ENCODE measurements at places on chromosomes 2 and 18. TPM values are rescaled to one million over a fixed set of nuclear protein-coding genes. Genes with fewer than 3 reads are reported as not detected.

DNA sequence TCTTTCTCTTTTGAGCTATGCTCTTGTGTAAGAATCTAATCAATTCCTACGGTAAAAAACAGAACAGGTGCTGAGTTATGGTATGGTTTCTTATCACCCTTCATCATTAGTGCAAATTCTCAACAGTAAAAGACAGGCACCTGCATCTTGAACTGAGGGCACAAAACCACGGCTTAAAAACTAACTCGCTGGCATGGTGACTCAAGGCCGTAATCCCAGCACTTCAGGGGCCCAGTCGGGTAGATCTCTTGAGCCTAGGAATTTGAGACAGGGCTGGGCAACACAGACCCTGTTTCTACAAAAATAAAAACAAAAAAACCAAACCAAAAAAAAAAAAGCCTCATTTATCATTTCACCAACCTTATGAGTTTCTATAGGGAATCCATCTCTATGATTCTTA is 33.3 kb downstream of the THAP4 start:
- no peaks in the 10 kb centered on the region for H3K4me1 ChIP-seq
- no peak for DNase-seq
- peaks cover 36% of the 10 kb centered on the region for H3K36me3 ChIP-seq
- no peaks in the 10 kb centered on the region for H3K27me3 ChIP-seq
- H3K27ac ChIP-seq, result no peak overlapping the region
- H3K4me3 ChIP-seq, result no peak overlapping the region

- H3K4me1 ChIP-seq, result no peaks in the 10 kb centered on the region
- no peaks in the 10 kb centered on the region for H3K36me3 ChIP-seq
- no peak for DNase-seq
Observed at GRCh38 chr18:26736301-26736700, 129.2 kb downstream of the AQP4 start.

DNA sequence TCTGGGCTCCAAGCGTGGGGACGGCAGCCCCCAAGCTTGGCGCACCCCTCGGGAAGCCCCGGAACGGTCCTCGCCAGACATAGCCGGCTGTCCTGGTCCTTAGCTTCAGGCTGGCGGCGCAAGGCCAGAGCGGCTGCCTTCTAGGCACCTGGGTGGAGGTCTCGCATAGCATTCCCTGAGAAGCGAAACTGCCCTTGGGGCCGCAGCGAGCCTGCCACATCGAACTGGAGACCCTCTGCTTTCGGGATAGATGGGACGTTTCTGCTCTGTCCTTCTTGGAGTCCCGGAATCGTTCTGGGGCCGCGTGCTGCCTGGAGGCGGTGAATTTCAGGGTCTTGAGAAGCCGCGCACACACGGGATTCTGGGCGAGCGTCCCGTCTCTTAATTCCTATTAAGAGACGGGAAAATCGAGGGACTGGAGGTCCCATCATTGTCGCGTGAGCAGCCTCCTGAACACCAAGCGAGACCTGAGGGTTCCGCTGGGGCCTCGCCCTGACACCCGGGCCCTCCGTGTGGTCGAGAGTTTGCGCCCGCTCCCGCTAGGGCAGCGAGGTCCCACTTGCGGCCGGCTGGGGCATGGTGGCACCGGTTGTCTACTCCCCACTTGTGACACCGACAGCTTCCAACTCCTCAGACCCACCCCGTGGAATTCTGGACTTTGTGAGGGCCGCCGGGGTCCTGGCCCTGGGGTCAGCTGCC is 9.7 kb upstream of the EN1 start:
- peaks cover 52% of the 10 kb centered on the region for H3K4me1 ChIP-seq
- no peak for DNase-seq
- peaks cover 55% of the 10 kb centered on the region for H3K27me3 ChIP-seq
- H3K4me3 ChIP-seq, result no peak overlapping the region
- H3K27ac ChIP-seq, result no peak overlapping the region

- no peaks in the 10 kb centered on the region for H3K27me3 ChIP-seq
- H3K4me1 ChIP-seq, result no peaks in the 10 kb centered on the region
- H3K36me3 ChIP-seq, result no peaks in the 10 kb centered on the region
- no peak for DNase-seq
Observed at GRCh38 chr2:136502660-136503059, 262.7 kb upstream of the THSD7B start.

GRCh38 chr2:100905132-100905805 is 85.3 kb downstream of the NPAS2 start:
- no peak overlapping the region for H3K27ac ChIP-seq
- H3K27me3 ChIP-seq, result no peaks in the 10 kb centered on the region
- no peaks in the 10 kb centered on the region for H3K36me3 ChIP-seq
- no peaks in the 10 kb centered on the region for H3K4me1 ChIP-seq
- DNase-seq, result no peak

- H3K36me3 ChIP-seq, result no peaks in the 10 kb centered on the region
- no peak overlapping the region for H3K27ac ChIP-seq
- H3K27me3 ChIP-seq, result no peaks in the 10 kb centered on the region
- DNase-seq, result no peak
Observed at GRCh38 chr2:60405271-60405919, 148.1 kb downstream of the BCL11A start.

DNA sequence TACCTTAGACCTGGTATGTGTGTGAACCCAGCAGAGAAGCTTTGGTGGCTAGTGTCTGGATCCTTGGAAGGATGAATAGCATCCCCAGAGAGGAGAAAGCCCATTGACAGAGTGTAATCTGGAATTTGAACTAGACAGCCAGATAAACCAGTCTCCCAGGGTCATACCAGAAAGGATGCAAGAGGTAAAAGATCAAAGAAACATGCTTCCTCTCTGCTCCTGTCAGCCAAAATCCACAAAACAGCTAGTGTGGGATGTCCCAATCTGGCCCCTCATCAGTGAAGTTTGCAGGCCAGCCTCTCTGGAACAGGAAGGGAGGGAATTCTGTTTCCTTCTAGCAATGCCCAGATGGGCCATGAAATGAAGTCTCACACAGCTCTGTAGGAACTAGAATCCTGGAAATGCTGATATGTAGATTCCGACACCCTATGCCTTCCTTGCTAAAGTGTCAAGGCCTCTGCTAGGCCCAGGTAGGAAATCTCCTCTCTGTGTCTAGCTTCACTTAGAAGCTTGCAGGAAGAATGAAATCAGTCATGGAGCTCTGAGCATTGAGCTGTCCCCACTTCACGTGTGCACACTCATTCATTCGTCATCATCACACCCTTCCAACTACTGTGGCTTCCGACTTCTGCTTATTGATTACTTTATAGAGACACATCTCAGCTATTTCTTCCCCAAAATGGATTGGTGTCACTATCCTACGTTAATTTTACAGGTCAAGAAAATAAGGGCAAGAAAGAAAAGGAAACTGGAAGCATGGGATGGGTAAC is 38.0 kb downstream of the EVA1A start:
- no peak overlapping the region for H3K27ac ChIP-seq
- no peak for DNase-seq
- no peaks in the 10 kb centered on the region for H3K4me1 ChIP-seq
- H3K4me3 ChIP-seq, result no peak overlapping the region

GRCh38 chr2:86661333-86661732 is 37.7 kb upstream of the RNF103 start:
- DNase-seq, result no peak
- H3K4me3 ChIP-seq, result no peak overlapping the region
- H3K27me3 ChIP-seq, result no peaks in the 10 kb centered on the region
- H3K27ac ChIP-seq, result no peak overlapping the region
- no peaks in the 10 kb centered on the region for H3K36me3 ChIP-seq
- no peaks in the 10 kb centered on the region for H3K4me1 ChIP-seq

DNA sequence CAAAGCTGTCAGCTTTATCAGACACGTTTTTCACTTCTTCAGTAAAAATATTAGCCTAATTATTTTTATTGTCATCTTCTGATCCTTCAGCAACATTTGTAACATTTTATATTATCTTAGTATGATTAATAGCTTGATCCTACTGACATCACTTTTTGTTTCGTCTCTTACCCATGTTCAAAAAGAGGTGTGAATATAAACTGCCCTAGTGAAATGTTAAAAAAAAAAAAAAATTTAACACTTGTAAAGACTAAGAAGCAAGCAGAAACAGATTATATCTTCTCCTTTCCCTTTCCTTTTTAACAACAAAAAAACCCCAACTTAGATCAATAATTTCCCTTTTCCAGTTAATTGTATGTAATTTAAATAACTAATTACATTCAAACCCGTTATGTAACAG is 36.2 kb upstream of the C2orf66 start:
- no peak for DNase-seq
- H3K27me3 ChIP-seq, result no peaks in the 10 kb centered on the region
- H3K4me1 ChIP-seq, result no peaks in the 10 kb centered on the region
- H3K27ac ChIP-seq, result no peak overlapping the region
- peaks cover 5% of the 10 kb centered on the region for H3K36me3 ChIP-seq
- H3K4me3 ChIP-seq, result no peak overlapping the region

- H3K27me3 ChIP-seq, result no peaks in the 10 kb centered on the region
- peak overlapping the region; percentile 76 for H3K27ac ChIP-seq
- DNase-seq, result no peak
Observed at GRCh38 chr2:85712336-85712735, 18.2 kb downstream of the GNLY start.

DNA sequence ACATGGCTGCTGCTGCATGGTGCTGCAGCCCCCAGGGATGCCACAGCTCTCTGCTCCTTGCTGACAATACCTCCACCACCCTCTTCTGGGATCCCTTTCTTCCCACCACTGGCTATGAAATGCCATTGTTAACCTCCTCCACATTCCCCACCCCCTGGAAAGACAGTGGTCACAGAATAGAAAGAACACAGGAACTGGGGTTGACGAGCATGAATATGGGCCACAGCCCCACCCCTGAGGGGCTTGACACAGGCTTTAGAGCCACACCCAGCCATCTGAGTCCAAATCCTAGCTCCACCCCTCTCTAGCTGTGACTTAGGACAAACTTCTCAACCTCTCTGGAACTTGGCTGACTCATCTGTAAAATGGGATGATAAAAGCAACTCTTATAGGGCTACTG is 47.3 kb downstream of the TMEM163 start:
- no peak overlapping the region for H3K4me3 ChIP-seq
- no peak for DNase-seq

DNA sequence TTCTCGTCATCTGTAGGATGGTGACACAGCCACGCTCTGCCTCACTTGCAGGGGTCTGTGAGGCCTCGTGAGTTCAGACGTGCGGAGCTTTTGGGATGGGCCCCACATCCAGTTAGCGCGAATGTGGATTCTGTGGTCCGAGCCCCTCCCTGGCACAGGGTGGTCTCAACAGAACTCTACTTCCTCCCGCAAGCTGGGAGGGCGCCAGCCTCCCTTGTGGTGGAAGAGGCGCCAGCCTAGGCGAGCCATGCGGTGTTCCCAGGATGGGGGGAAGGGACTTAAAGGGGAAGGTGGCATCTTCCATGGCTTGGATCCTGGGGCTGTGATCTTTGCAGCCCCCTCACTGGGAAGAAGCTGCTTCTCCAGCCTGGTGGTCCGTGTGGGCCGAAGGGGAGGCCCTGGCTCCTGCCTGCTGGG is 1.4 kb downstream of the SNORC start:
- peaks cover 16% of the 10 kb centered on the region for H3K27me3 ChIP-seq
- no peak overlapping the region for H3K4me3 ChIP-seq
- DNase-seq, result peak; percentile 48
- H3K27ac ChIP-seq, result no peak overlapping the region
- no peaks in the 10 kb centered on the region for H3K36me3 ChIP-seq

- peaks cover 13% of the 10 kb centered on the region for H3K4me1 ChIP-seq
- H3K27ac ChIP-seq, result no peak overlapping the region
- no peak overlapping the region for H3K4me3 ChIP-seq
- no peaks in the 10 kb centered on the region for H3K36me3 ChIP-seq
- no peaks in the 10 kb centered on the region for H3K27me3 ChIP-seq
Observed at GRCh38 chr2:33022989-33023727, 76.4 kb downstream of the LTBP1 start.

DNA sequence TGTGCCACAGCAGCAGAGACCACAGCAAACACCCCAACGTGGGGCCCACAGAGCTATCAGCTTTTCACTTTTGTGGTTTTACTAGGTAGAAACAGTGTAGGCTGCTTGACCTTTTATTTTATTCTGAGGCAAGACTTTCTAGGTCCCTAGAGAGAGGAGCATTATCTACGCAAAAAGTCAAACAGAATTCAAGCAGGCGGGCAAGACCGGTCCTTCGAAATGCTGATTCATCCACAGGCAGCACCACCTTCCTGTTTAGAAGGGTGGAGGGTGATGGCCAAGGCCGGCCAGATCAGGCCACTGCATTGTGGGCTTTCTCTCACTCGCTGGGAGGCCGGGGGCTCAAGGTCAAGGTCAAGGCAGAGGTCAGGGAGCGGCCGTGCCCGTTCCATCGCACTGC is 573.0 kb downstream of the GALR1 start:
- H3K4me1 ChIP-seq, result no peaks in the 10 kb centered on the region
- H3K27ac ChIP-seq, result no peak overlapping the region
- DNase-seq, result no peak
- no peaks in the 10 kb centered on the region for H3K36me3 ChIP-seq
- no peak overlapping the region for H3K4me3 ChIP-seq

- no peaks in the 10 kb centered on the region for H3K4me1 ChIP-seq
- H3K36me3 ChIP-seq, result no peaks in the 10 kb centered on the region
- H3K27ac ChIP-seq, result no peak overlapping the region
- H3K4me3 ChIP-seq, result no peak overlapping the region
Observed at GRCh38 chr2:26580751-26581150, 60.4 kb downstream of the CIB4 start.

DNA sequence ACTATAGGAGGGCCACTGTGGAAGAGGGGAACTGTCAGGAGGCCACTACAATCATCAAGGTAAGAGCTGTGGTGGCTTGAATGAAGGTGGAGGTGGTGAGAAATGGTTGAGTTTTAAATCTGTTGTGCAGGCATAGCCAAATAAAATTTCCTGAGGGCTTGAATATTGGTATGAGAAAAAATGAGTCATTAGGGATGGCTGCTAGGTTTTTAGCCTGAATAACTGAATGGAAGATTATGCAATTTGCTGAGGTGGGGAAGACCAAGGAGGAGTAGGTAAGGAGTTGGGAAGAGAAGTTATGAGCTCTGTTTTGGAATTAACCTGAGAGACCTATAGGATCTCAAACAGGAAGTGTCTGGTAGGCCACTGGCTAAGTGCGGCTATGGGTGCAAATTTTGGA is 84.0 kb downstream of the KLHL14 start:
- no peak for DNase-seq
- H3K27ac ChIP-seq, result no peak overlapping the region
- no peaks in the 10 kb centered on the region for H3K4me1 ChIP-seq
- no peaks in the 10 kb centered on the region for H3K36me3 ChIP-seq

DNA sequence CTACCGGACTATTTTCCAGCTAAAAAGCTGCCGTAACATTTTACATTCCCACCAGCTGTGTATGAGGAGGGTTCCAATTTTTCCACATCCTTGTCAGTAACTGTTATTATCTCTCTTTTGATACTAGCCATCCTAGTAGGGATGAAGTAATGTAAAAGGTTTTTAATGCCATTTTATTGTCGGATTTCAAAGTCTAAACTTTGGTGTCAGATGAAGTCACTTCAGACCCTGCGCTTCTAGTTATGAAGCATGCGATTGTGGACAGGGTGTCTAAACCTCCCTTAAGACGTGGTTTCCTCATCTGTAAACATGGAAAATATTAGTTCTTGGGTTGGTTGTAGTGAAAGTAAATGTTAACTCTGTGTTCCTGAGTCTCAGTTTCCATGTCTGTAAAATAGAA is 4.7 kb downstream of the DGKD start:
- peaks cover 38% of the 10 kb centered on the region for H3K4me1 ChIP-seq
- peaks cover 6% of the 10 kb centered on the region for H3K36me3 ChIP-seq

The RAMP1 gene
- 419 TPM for total RNA-seq

The GTF2A1L gene
- 21.8 TPM for total RNA-seq

The KCNG3 gene
- total RNA-seq, result 1.8 TPM

The ALPG gene
- total RNA-seq, result not detected

The LRP1B gene
- 3.9 TPM for total RNA-seq

The NEUROD1 gene
- total RNA-seq, result not detected

The SGO2 gene
- total RNA-seq, result 1.1 TPM

The TMX3 gene
- 41.5 TPM for total RNA-seq
